Frontal cortex (tissue), 4 donors: ENCODE measurements at places on chromosomes 16 and 17. TPM values are rescaled to one million over a fixed set of nuclear protein-coding genes. Genes with fewer than 3 reads are reported as not detected.

The KRTAP1-1 gene
- total RNA-seq, result not detected

The AKAP1 gene
- 27.7 TPM for total RNA-seq

The PRSS36 gene
- total RNA-seq, result 1.6 TPM

The CNTNAP4 gene
- 32.6 TPM for total RNA-seq

The ACSM2A gene
- total RNA-seq, result not detected

- no peak for DNase-seq
Measured at GRCh38 chr16:80684136-80684765, 120.1 kb downstream of the CDYL2 start.

GRCh38 chr17:50186661-50187393, 14.6 kb downstream of the COL1A1 start:
- no peak for DNase-seq

- no peak for DNase-seq
Measured at GRCh38 chr16:63787014-63787413, 1334.8 kb downstream of the CDH11 start.

DNA sequence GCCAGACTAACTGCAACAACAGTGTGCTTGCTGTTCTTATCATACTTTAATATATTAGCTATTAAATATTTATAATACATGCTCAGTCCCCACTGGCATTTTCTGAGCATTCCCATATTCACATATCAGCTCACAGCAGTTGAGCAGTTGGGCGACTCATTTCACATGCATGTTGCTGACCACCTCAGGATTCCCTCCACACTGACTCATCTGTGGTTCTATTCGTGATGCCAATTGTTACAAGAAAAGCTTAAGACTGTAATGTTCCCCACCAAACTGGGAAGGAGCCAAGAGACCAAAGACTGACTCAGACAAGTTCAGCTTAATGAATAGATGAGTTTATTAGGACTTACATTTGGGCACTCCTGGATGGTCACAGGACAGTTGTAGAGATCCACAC, 100.3 kb upstream of the KIF2B start:
- DNase-seq, result no peak

DNA sequence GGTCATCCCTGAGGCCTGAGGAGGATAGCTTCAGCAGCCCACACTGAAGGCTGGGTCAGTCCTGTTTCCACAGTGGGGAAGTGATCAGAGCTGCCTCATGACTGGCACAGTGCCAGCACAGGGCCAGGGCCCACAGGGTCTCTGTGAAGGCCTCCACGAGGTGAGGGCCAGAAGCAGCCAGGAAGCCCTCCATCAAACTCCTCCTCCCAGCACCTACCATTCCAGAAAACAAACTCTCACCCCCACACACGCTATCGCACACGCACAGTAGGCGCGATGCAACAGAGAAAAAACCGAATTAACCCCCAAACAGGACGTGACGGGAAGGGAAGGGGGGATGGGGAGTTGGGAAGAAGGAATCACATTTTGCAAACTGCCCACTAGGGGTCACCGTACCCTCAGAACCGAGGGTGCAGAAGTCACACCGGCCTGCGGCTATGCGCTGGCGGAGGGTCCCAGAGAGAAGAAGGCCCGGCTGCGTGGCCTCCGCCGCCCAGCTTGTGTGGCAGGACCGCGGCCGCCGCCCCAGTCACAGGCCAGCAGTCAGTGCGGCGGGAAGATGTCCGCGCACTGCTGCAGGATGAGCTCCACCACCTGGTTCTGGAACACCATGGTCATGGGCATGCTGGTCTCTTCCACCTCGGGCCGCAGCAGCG, 37.6 kb downstream of the ARHGAP27 start:
- peak; percentile 78 for DNase-seq

- DNase-seq, result no peak
Measured at GRCh38 chr16:4597174-4597573, 17.5 kb downstream of the UBALD1 start.

GRCh38 chr17:58756246-58757161, 850 bp downstream of the PPM1E start:
- peak; percentile 28 for DNase-seq
